Stimulated activated effector memory CD8-positive, alpha-beta T cell treated with anti-CD3 and anti-CD28 coated beads, Interleukin-12 subunit alpha, Interleukin-12 subunit beta, amount 100 ng/mL, for 72 hours (primary cell): ENCODE measurements at places on chromosomes 11 and 22.

- DNase-seq = no peak
These were observed 26.3 kb upstream of the GNB1L start for GRCh38 chr22:19880786-19881569.

GRCh38 chr11:11251394-11251970 is 101.6 kb downstream of the CSNK2A3 start:
- no peak for DNase-seq

- no peak for DNase-seq
These were observed 42.9 kb downstream of the PC start for GRCh38 chr11:66915046-66915832.

DNA sequence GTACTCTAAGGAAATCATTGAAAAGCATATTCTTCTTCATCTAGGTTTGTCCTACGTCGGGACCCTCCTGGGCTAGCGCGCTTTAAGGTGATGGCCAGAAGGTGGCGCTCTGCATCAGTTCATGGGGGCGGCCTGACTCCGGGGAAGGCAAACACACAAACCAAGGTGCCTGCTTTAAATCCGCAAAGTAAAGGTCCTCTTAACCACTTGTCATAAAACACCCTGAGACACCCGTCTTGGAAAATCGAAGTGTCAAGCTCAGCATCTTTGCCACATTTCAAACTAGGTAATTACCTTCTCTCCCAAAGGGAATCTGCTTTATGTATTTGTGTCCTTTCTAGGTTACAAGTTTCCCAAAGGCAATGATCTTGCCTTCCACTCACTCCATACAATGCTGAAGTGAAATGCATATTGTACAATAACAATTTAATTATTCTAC is 33.9 kb downstream of the LMO2 start:
- peak; percentile 61 for DNase-seq

- DNase-seq = no peak
These were observed 67.9 kb downstream of the CYB5R2 start for GRCh38 chr11:7605186-7605943.

DNA sequence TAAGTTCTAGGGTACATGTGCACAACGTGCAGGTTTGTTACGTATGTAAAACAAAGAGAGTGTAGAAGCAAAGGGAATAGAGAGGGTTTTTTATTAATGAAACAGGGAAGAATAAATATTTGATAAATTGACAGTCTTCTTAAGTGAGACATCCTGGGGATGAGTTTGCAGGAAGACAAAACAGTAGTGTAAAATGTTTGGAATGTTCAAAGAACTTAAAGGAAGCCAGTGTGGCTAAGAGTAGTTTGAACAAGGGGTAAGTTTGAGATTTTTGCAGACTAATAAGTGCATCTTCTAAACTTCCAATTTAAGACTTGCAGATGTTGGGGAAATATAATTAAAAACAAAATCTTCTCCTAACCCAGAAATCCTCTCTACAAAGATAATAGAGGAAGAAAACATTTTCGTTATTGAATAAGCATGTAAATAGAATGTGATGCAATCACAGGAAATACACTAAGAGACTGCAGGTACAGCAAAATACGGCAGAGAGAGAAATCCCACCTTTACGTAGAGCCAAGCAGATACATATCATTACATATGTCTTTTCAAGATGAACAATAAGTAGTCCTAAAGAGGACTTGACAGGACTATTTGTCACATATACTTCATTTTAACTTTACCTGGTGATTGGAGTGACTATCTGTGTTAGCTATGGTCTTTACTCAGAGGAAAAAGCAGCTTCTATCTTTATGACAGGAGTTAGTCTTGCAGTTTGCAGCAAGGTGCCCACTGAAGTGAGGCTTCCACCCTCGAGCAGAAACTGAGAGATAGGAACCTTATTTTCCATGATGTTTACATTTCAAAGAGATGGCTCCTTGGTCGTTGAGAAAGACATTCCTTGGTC is 402.1 kb downstream of the CNTN5 start:
- no peak for DNase-seq

DNA sequence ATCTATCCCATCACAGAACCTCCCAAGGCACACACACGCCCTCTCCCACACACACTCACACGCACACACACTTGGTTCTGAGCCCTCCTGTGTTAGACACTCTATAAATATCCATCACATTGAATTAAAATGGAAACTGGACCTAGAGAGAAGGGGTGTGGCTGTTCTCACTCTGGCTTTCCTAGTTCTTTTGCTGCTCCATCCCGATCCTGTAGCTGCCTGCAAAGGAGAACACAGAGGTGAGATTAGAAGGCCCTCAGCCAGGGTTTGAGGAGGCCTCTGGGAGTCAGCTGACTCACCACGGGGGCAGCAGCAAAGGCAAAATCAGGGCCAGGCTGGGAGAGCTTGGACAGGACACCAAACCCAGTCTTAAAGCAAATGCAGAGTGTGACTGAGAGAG is 192.3 kb upstream of the CADM1 start:
- no peak for DNase-seq

DNA sequence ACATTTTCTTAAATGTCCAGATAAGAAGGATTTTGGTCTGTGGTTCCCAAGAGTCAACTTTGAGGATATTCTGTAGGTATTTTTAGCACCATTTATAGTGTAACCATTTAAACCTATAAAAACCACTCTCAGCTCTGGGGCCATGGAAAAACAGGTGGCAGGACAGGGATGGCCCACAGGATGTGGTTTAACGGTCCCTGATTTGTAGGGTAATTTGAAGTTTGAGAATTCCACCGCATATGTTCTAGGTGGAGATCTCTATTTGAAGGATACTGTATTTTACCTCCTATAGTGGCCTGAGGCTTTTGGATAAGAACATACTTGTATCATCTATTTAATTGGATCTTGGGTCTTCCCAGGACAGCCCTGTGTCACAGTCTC is 62.4 kb upstream of the IGLL5 start:
- DNase-seq = no peak

- no peak for DNase-seq
These were observed 443.1 kb downstream of the TBC1D22A start for GRCh38 chr22:47205554-47205953.

DNA sequence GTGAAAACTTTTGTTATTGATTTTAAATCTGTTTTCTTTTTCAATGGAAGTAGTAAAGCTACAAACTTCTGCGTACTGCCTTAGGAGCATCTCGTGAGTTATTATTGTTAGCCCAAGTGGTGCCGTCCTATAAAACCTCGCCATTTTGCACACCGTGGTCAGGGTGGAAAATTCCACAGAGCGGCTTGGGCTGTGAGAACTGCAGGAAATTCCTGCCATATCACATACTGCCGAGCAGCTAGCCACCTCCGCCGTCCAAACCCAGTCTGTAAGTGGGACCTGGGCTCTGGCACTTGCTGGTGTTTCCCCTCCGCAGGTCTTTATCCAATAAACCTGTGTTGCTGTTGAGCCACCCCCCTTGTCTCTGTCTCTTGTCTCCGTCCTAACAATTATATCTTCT is 88.0 kb upstream of the POU2AF2 start:
- no peak for DNase-seq

- no peak for DNase-seq
These were observed 13.2 kb upstream of the HEPHL1 start for GRCh38 chr11:94007906-94008305.

GRCh38 chr11:75031224-75031753 is 42.6 kb downstream of the NEU3 start:
- DNase-seq = no peak

- no peak for DNase-seq
These were observed 38.6 kb downstream of the GGTLC2 start for GRCh38 chr22:22682807-22683667.

- no peak for DNase-seq
These were observed 30.0 kb upstream of the MMP7 start for GRCh38 chr11:102560555-102561011.

DNA sequence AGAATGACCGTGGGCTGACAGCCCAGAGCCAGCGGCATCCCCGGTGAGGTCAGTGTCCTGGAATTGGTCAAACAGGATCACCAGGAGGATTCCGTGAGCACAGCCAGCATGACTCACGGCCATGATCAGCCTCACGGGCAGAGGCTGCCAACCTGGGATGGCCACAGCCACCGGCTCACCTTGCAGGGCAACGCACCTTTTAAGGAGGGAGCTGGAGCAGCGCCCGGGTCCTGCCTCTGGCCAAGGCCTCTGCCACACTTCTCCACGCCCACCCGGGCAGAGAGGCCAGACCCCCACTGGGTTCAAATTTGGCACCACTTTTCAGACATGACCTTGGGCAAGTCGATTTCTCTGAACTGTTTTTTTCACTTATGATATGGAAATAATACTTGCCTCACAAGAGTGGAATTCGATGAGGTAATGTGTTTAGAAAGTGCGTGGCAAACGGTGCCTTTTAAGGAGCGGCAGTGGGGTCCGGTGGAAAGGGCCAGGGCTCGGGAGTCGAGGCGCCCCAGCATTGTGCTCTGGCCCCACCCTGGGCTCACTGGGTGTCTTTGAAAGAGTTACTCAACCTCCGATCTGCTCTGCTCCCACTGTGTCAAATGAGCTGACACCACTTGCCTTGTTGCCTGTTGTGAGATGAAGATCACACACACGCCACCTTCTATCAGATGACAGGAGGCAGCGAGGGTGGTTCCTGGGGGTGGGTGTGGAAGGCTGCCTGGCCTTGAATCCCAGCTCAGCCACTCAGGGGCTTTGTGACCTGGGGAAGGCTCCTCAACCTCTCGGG is 16.0 kb downstream of the TXN2 start:
- no peak for DNase-seq

- DNase-seq = peak; percentile 76
These were observed 682 bp downstream of the ATM start for GRCh38 chr11:108223348-108224149.

DNA sequence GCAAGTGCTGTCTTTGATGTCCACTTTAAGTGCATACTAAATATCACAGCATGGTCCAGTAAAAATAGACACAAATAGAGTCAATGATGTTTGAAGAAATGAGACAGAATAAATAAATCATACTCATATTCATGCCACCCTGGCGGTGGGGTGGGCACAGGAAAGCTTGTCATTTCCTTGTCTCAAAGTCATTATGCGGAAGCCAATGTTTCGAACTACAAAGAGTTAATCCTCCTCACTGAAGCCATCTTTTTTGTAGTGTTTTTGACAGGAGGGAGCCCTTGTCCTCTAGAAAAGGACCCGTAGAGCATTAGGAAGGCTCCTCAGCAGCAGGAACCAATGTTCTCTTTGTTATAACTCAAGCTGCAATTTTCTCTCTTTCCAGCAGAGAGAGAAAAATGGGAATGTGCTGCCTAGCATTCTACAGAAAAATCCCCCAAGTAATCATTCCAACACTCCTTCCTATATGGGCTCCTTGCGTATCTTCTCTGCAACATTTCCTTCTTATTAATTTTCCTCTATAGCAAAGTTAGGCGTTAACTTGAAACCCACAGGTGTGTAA is 30.6 kb downstream of the SC5D start:
- DNase-seq = no peak

DNA sequence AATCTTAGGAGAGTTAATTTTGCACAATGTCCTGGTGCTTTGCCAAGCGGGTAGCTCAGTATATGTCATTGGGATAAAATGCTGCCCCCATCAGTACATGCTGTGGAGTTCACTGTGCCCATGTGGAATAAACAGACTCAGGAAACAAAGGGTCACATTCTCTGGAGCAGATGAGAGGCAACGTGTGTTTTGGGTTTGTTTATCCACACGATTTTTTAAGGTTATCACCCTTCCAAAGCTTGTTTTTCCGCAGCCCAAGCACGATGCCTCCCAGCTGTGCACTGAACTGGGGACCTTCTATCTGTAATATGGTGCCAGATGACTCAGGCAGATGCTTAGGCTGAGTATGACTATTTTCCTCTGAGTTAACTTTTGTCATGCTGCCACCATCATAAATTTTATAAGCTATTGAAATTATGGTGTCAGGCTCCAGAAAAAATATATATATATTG is 6.5 kb downstream of the OR4D6 start:
- no peak for DNase-seq

DNA sequence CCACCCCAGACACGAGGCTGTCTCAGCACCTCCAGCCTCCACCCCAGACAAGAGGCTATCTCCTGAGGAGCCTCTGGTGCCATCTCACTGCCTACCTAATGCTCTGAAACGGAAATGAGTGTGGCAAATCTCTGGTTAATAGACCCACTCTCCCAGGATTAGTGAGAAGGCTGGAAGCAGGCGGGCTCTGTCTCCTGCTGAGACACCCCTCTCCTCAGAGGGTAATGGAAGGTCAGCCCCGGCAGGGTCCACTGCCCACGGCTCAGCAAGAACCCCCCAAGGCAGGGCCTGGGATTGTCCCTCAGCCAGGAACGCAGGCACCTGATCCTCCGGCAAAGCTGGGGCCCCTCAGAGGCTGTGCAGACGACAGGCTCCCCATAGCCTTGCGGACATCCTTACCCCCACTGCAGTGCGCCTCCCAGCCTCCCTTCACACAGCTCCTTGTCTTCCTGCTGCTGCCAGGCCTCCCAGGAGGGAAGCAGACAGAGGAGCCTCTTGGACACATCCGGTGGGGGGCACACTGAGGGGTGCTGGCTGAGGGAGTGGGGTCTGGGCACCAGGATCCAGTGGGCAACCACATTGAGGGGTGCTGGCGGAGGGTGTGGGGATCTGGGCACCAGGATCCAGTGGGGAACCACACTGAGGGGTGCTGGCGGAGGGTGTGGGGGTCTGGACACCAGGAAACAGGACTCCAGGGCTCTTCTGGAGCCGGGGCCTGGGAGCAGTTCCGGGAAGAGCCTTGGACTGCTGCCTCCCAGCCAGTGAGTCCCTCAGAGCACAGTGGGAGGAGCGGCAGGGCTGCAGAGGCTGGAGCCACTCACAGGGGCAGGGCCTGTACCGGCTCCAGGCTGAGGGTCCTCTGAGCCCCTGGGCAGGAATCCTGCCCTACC is 13.1 kb downstream of the CHID1 start:
- DNase-seq = no peak

DNA sequence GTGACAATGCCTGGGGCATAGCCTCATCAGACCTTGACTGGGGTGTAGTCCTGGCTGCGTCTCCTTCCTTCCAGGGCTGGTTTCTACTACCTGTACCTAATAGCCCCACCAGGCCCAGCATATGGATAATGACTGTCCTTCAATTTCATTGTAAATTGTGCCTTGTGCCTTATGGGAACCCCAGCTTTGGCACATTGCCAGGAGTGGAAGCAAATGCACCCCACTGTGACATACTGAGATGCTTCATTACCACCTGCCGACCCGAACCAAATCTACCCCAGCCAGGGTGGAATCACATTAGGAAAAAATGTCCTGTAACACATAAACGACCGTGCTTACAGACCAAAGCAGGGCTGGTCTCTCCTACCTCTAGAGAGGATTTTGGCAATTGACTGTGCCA is 7.3 kb downstream of the TOP3B start:
- DNase-seq = no peak

GRCh38 chr11:115930291-115930690 is 426.1 kb upstream of the CADM1 start:
- no peak for DNase-seq

DNA sequence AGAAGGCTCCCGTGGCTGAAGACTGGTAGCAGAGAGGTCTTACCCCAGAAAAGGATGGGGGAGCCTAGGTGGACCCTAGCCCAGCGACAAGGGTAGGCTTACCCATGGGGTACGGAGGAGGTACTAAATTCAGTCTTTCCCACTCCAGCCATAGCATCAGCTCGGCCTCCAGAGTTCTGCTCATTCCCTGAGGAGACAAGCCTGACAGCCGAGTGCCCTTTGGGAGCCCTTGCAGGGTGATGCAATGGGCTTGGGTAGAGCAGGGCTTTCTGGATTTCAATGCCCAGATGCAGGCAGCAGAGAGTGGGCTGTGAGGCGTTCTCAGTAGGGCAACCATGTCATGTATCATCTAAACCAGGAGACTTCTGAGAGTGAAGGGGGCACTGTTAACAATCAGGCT is 124.7 kb downstream of the MICAL2 start:
- DNase-seq = no peak
